Inflammatory macrophage treated with lipopolysaccharide for 1 hour (primary cell): ENCODE measurements at places on chromosomes 4 and X.

GRCh38 chrX:119784747-119785446 lies 6.5 kb downstream of the RPL39 start:
- DNase-seq = peak; percentile 35

- DNase-seq = no peak
Observed at GRCh38 chr4:25022766-25023165, 8.0 kb downstream of the LGI2 start.

GRCh38 chrX:100636321-100636991 lies at the start of gene TSPAN6:
TSPAN6 (minus strand) TSS chrX:100636806; CDS start chrX:100636694, 112 bp downstream.
- DNase-seq = peak; percentile 35

- DNase-seq = peak; percentile 4
Observed at GRCh38 chrX:110536816-110537215, 178.2 kb downstream of the RTL9 start.

DNA sequence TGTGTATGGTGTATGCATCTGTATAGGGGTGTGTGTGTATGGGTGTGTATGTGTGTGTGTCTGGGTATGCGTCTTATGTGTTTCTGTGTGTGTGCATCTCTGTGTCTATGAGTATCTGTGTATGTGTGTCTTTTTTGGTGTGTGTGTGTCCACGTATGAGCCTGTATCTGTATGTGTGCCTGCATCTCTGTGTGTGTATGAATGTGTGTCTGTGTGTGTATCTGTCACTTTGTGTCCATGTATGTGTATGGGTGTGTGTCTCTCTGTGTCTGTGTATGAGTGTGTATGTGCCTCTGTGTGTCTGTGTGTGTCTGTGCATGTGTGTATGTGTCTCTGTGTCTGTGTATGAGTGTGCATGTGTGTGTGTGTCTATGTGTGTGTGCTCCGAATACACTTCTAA lies 24.3 kb downstream of the FAM149A start:
- DNase-seq = no peak

- no peak for DNase-seq
Observed at GRCh38 chr4:173651651-173652282, 121.7 kb upstream of the HAND2 start.

DNA sequence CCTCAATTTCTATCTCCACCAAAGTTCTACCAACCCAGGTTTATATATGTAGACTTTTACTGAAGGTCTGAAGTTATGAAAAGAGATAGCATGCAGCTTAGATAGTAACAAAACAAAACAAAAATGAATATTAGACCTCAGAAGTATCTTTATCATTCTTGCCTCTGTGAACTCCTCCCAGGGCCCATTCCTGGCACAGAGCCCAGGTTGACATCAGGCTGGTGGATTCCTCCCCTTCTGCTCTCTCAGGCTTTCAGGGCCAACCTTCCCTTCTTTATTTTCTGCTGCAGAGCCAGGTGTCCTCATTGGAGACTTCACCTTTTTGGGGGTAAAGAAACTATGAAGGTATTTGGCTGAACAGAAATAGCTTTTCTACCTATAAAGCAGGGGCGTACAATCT lies 112.8 kb upstream of the PITX2 start:
- no peak for DNase-seq

DNA sequence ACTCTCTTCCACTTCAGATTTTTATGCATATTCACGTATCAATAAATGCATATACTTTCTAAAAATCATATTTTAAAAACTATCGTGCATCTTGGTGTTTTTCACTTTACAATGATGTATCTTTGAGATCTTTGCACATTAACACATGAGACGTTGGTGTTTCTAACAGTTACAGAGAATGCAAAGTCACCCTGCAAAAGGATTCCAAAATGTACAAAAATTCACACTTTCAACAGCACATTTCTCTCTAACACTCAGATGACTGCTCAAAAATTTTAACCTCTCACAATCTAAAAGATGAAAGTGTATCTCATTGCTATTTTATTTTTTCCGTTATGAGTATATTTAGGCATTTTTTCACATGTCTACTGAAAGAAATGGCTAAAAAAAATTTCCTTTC lies 38.9 kb downstream of the ELOVL6 start:
- no peak for DNase-seq

GRCh38 chr4:63578383-63578782 lies 830.9 kb downstream of the TECRL start:
- no peak for DNase-seq

- no peak for DNase-seq
Observed at GRCh38 chrX:29090811-29091210, 503.6 kb downstream of the IL1RAPL1 start.

DNA sequence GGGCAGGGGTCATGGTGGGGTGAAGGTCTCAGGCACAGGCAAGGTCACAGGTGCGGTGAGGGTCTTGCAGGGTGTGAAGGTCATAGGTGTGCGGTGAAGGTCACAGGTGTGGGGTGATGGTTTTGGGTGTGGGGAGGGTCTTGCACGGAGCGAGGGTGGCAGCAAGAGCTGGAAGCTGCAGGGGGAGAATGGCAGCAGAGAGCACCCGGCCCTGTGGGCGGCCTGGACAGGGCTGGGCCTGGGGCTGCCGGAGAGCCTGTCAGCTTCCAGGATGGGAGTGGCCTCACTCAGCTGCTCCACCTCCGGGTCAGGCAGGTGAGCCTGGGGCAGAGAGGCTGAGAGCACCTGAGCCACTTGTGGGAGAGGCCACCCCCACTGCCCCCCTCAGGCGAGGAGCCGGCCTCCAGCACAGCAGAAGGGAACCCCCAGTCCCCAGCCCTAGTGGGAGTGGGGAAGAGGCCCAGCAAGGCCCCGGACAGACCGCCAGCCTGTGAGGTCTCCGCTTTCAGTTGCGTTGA lies 1.5 kb downstream of the MSANTD1 start:
- no peak for DNase-seq

DNA sequence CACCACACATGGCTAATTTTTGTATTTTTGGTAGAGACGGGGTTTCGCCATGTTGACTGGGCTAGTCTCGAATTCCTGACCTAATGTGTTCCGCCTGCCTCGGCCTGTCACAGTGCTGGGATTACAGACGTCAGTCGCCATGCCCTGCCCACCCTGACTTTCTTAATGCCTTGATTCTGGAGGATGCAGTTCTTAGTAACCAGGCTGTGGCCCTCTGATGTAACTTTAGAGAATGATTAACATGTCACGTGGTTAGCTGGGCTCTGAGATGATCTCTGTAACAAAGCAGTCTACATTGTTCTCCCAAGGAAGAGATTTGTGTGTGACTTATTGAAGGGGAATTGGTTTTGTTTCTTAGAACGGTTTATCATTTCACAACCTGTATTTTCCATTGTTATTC lies 30.6 kb downstream of the ANK2 start:
- DNase-seq = no peak

DNA sequence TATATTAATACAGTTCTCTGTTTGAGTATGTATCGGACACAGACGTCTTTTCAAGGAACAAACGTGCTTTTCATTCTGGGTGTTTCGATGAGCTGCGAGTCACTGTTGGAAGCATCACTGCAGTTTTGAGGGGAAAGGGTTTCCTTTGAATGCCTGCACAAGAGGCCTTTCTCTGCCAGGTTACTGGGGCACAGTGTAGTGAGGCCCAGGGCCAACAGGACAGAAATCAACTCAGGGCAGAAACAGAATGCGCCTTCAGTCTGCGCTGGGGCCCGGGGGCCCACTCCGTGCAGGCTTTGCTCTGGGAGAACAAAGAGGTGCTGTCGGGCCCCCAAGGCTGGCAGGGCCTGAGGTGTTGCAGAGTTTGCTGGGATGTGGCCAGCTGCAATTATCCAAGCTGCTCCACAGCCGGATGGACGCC lies 2.3 kb upstream of the PPP2R3B start:
- DNase-seq = no peak

GRCh38 chr4:15771216-15772058 lies 6.7 kb upstream of the CD38 start:
- DNase-seq = peak; percentile 35

DNA sequence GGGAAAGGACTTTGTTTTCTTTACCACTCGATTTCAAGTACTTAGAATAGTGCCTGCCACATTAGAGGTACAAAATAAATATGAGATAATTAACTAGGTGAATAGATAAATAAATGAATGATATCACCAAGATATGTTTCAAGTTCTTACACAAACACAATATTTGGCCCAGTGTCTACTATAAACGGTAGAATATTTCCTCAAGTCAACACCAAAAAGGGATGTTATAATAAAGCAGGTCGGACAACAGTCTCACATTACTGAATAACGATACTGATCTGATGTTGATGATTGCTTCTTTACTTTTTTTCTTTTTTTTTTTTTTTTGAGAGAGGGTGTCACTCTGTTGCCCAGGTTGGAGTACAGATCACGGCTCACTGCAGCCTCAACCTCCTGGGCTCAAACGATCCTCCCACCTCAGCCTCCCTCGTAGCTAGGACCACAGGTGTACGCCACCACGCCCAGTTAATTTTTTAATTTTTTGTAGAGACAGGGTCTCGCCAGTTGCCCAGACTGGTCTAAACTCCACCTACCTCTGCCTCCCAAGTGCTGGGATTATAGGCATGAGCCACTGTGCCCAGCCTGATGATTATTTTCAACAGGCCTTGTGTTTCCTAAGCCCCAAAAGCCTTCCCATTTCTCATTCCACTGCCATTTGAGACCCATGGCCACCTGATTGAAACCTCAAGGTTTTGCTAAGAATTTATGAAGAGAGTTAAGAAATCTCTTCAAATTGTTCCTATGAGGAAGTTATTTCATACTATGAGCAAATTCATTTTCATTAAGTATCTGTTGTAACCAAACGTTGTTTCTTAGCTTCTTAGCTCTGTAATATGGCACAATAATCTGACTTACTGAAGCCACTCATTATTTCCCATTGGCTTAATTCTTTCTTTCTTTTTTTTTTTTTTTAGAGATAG lies 2.3 kb downstream of the MANBA start:
- peak; percentile 53 for DNase-seq

GRCh38 chr4:1854752-1855151 lies 1.2 kb downstream of the LETM1 start:
- DNase-seq = no peak
